ENCODE measurements at places on chromosomes 6 and 20. TPM values are rescaled to one million over a fixed set of nuclear protein-coding genes. Genes with fewer than 3 reads are reported as not detected.
A peak's percentile ranks its signal among the peaks of the same experiment; 100 is the strongest.

DNA sequence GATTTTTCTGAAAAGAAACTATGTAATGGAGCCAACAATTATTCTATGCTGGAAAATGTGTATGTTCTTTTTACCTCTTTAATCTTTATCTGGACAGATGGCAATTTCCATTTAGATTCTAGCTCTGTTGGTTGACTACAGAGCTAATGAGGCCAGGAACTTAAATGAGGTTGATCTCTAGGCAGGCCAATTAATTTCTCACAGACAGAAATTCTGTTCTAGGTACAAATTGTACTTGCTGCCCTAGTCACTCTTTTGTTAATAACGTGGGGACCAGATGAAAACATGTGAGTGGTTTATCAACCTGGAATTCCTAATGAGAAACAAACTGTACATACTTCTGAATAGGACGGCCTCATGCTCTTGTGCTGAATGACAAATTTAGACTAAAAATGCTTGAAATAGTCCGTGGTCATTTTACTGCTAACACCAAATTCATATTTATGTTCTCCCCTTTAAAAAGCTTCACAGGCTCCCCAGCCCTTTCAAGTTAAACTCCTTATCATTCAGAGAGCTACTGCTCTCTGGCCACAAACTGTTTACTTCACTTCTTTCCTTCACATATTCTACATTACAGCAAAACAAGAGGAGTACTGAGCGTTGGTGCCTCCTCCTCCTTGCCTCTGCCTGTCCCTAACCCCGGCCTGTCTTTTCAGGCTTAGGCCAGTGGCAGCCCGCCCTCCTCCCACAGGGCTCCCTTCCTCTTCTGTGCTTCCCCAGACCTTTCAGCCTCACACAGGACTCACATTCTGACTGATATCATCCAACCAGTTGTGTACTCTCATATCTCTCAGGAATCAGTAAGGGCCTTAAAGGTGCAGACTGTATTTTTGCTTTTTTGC is 41.4 kb downstream of the DTNBP1 start:
- H3K4me1 ChIP-seq, result peaks cover 37% of the 10 kb centered on the region
- no peaks in the 10 kb centered on the region for H3K27me3 ChIP-seq
- H3K36me3 ChIP-seq, result peaks cover 6% of the 10 kb centered on the region
- H3K27ac ChIP-seq, result peak overlapping the region; percentile 1
- peak overlapping the region; percentile 1 for H3K4me3 ChIP-seq

DNA sequence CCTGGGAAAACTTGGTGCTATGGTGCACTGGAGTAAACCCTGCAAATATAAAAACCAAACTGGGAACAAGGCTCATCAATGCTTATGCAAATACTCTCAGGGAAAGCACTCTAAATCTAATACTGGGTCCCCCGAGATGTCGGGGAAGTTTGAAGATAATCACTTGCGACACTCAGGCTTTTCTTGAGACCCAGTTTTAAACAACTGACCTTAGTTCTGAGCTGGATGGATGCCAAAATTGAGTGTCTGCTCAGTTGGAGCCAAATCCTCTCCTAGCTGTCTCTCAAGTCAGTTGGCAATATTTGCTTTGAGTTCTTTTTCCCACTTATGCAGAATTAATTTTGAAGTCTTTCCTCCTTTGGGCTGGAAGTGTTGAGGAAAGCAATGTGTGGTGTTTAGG is 75.5 kb upstream of the CD2AP start:
- no peaks in the 10 kb centered on the region for H3K36me3 ChIP-seq
- DNase-seq, result no peak
- no peak overlapping the region for H3K27ac ChIP-seq
- H3K27me3 ChIP-seq, result no peaks in the 10 kb centered on the region
- H3K4me3 ChIP-seq, result no peak overlapping the region
- H3K4me1 ChIP-seq, result no peaks in the 10 kb centered on the region

GRCh38 chr6:34334796-34335416 is 57.6 kb downstream of the NUDT3 start:
- no peaks in the 10 kb centered on the region for H3K27me3 ChIP-seq
- no peak overlapping the region for H3K27ac ChIP-seq
- no peak for DNase-seq
- H3K4me3 ChIP-seq, result no peak overlapping the region
- H3K36me3 ChIP-seq, result peaks cover 5% of the 10 kb centered on the region
- peaks cover 7% of the 10 kb centered on the region for H3K4me1 ChIP-seq

- H3K4me1 ChIP-seq, result no peaks in the 10 kb centered on the region
- no peaks in the 10 kb centered on the region for H3K36me3 ChIP-seq
- H3K27me3 ChIP-seq, result no peaks in the 10 kb centered on the region
- H3K4me3 ChIP-seq, result no peak overlapping the region
- DNase-seq, result no peak
- no peak overlapping the region for H3K27ac ChIP-seq
These were observed 62.9 kb upstream of the ARG1 start for GRCh38 chr6:131510094-131510493.

DNA sequence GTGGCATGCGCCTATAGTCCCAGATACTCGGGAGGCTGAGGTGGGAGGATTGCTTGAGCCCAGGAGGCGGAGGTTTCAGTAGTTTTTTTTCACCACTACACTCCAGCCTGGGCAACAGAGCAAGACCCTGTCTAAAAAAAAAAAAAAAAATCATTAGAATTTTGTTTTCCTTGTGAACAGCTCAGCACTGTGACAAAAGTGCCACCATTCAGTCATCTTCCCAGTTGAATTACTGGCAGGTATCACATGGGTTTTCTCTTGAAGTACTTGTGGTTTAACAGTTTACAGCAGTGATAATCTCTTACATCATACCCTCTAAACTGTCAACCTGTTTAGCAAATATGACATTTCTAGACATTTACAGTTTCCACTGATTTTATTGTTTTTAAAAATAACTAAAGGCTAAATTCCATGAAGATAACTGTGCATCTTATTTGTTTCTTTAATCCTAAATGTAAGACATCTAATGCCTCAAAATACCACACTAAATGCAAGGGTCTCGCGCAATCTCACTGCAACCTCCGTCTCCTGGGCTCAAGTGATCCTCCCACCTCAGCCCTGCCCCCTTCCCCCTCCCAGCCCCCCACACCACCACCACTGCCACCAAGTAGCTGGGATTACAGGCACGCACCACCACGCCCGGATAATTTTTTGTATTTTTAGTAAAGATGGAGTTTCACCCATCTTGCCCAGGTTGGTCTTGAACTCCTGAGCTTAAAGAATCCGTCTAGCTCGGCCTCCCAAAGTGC is 7.0 kb downstream of the TRPC4AP start:
- H3K27ac ChIP-seq, result peak overlapping the region; percentile 87
- H3K4me1 ChIP-seq, result peaks cover 66% of the 10 kb centered on the region
- peaks cover 3% of the 10 kb centered on the region for H3K36me3 ChIP-seq
- DNase-seq, result no peak
- H3K4me3 ChIP-seq, result peak overlapping the region; percentile 51
- H3K27me3 ChIP-seq, result no peaks in the 10 kb centered on the region

DNA sequence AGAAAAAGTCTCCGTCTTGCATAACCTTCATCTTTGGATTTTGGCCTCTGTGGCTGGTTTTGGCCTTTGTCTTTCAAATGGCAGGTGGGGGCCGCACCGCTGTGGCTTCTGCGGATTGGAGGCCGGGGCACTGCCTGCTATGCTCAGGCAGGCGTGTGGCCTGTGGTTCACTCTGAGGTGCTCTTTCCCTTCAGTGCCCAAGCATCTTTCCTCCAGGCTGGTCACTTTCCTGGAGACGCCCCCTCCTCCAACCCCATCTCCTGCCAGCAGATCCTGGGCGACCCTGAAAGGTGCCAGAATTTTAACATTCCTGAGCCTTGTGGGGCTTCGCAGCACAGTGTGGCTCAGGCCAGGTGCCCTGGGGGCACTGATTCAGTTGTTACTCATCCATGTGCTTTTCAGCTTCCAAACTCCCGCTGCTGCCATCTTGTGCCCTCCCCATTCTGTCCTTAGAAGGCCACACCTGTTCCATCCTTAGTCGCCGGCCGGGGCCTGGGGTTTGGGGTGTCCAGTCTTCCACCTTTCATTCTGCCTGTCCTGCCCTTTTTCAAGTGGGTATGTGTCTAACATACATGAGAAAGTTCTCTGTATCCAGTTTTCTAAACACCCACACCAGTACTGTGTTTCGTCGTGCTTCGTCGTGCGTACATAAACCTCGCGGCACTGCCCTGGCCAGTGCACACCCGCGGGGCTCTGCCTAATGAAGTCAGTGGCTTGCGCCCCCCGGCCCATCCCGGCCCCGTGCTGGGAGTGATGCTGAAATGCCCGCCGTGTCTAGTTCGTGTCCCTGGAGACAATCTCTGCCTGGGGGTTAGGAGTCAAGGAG is 12.1 kb downstream of the SS18L1 start:
- DNase-seq, result no peak
- H3K36me3 ChIP-seq, result peaks cover 23% of the 10 kb centered on the region
- peaks cover 22% of the 10 kb centered on the region for H3K4me1 ChIP-seq

- no peaks in the 10 kb centered on the region for H3K36me3 ChIP-seq
- H3K27me3 ChIP-seq, result peaks cover 21% of the 10 kb centered on the region
- peak overlapping the region; percentile 94 for H3K4me3 ChIP-seq
- peak; percentile 69 for DNase-seq
- peak overlapping the region; percentile 97 for H3K27ac ChIP-seq
These were observed 155.1 kb upstream of the SOX4 start for GRCh38 chr6:21438237-21438985.

- H3K27ac ChIP-seq, result peak overlapping the region; percentile 24
- H3K27me3 ChIP-seq, result no peaks in the 10 kb centered on the region
- no peaks in the 10 kb centered on the region for H3K36me3 ChIP-seq
- DNase-seq, result no peak
These were observed 147.5 kb downstream of the BCAS1 start for GRCh38 chr20:53922901-53923314.

GRCh38 chr20:1295276-1295930 is 29.3 kb downstream of the SNPH start:
- no peak for DNase-seq
- H3K27ac ChIP-seq, result no peak overlapping the region
- no peaks in the 10 kb centered on the region for H3K36me3 ChIP-seq
- no peak overlapping the region for H3K4me3 ChIP-seq
- H3K4me1 ChIP-seq, result peaks cover 7% of the 10 kb centered on the region
- no peaks in the 10 kb centered on the region for H3K27me3 ChIP-seq

DNA sequence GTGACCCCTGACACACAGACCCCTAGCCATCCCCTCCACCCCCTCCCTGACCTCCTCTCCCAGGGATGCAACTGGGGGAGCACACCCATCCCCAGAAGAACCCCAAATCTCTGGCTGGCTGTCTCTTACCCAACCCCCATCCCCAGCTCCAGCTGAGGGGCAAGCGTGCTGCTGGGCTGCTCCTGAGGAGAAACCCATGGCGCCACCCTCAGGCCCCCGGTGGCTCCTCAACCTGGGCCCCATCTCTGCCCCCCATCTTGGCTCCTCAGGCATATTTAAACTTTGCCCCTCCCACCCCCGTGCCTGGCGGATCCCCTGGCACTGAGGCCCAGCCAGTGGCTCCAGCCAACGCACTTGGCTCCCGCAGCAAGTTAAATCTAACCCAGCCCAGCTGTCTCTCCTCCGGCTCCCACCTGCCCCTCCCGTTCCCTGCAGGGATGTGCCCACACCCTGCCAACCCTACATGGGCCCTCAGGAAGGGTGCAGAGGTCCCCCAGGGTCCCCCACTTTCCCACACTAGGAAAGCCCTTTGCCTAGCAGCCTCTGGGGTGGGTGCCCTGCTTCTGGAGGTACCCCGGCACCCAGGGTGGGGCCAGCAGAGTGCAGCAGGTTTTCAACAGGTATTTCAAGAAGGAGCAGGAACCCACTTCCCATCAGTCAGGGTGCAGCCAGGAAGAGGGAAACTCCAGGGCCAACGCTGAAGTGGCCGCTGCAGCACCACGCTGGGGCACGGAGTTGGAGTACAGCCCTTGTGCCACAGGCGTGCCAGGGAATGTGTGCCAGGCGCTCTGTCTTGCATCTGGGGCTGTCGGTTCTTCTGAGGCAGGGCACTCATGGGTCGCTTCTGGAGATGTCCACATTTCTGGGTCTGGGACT is 5.3 kb upstream of the OSBPL2 start:
- H3K27ac ChIP-seq, result no peak overlapping the region
- no peaks in the 10 kb centered on the region for H3K27me3 ChIP-seq
- no peak for DNase-seq
- H3K4me1 ChIP-seq, result peaks cover 6% of the 10 kb centered on the region
- H3K36me3 ChIP-seq, result no peaks in the 10 kb centered on the region
- no peak overlapping the region for H3K4me3 ChIP-seq

DNA sequence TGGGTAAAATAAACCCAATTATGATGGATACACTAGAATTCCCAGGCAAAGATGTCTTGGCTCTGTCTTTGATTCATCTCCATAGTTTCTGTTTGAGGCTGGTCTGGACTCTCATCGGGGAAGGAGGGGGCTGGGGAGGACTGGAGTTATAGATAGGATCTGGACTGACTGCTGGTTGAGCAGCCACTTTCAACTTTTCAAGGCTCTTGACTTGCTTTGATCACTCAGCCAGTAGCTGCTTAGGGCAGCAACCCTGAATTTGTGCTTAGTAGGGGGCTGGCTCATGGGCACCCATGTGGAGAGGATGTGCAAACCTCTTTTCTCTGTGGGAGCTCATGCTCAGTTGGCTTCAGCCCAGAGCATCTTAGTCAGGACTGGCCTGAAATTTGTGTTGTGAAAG is 114.0 kb upstream of the NEDD9 start:
- no peak for DNase-seq
- H3K4me1 ChIP-seq, result peaks cover 79% of the 10 kb centered on the region
- H3K36me3 ChIP-seq, result peaks cover 9% of the 10 kb centered on the region

DNA sequence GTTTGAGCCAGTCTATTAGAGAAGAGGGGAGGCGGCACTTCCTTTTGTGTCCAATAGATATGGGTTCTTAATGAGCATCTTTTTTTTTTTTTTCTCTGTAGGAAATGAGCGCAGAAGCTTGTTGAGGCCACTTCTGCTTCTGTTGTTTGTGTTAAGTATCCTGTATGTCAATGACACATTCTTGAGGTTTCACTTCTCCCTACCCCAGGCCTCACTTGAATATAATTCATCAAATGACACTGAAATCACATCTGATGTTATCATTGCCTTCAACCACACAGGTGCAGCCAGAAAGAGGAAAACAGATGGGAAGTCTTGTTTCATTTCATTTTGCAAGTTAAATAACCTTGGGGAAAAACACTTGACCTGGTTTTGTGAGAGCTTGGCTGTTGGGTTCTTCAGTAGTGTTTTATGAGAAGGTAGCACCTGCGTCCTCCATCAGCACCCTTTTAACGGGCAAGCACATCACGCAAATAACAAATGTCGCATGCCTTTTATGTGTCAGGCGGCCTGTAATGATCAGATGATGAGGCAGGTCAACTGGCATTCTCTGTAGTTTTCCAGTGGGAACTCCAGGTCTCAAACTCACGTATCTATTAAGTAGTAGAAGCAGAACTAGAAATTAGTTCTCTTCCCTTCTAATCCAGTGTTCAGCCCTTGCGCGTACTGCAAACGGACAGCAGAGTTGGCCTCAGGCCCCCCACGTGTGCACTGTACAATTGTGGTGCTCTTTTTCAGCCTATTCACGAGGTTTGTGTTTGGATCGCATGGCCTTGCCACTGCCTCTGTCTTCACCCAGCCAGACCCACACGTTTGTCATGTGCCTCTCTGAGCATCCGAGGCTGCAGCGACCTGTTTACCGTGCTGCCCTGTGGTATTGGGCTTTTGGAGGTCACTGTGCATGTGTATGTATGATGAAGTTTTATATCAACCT is 23.5 kb downstream of the PLEKHG1 start:
- peaks cover 31% of the 10 kb centered on the region for H3K27me3 ChIP-seq
- H3K27ac ChIP-seq, result no peak overlapping the region
- no peaks in the 10 kb centered on the region for H3K36me3 ChIP-seq
- peak overlapping the region; percentile 38 for H3K4me3 ChIP-seq
- no peak for DNase-seq
- H3K4me1 ChIP-seq, result peaks cover 27% of the 10 kb centered on the region

The WFDC2 gene
- total RNA-seq, result 1.2 TPM

The RIPOR3 gene
- total RNA-seq, result 0.23 TPM

Measured in activated T-cell treated with anti-CD3 and anti-CD28 coated beads, Interleukin-2, amount 50 U/mL, for 72 hours (primary cell).